ENCODE measurements at places on chromosomes 7 and 10.

- DNase-seq: no peak
Observed at GRCh38 chr10:126063353-126063791, 167.0 kb downstream of the FANK1 start.

GRCh38 chr7:32958046-32959025, 1.1 kb downstream of the FKBP9 start:
- DNase-seq: peak; percentile 90

DNA sequence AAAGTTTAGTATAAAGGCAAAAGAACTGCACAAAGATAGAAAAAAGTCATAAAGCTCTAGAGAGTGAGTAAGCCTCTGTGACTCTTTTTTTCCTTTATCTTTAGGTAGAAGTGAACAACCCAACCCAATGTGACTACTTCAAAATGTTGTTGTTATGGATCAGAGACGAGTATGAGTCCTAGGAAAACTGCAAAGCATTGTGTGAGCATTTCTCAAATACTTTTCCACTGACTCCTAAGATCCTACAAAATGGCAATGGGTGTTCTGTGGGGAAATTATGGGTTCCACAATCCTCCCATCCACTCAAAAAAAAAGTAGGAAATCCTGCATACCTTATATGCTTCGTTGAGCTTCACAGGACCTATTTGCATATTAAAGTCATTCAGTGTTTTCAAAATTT, 177.1 kb downstream of the DGKI start:
- DNase-seq: no peak

GRCh38 chr7:137462847-137463246, 119.3 kb upstream of the PTN start:
- DNase-seq: no peak

DNA sequence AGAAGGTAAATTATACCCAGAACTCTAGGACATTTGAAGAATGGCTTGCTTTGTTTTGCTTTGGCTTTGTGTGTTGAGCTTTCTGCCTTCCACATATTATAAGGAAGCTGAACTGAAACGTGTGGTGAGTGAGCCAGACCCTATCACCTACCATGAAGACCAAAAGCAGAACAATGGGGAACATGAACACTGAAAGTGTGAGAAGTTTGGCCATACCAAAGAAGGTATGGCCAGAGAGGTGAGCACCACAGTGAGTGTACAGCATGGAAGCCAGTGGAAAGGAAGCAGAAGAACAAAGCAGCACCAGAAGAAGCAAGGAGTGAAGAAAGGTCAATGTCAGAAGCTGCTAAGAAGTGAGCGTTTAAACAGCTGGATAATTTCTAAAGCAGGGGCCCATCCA, 59.7 kb upstream of the CCDC71L start:
- DNase-seq: no peak

All from lower leg skin (tissue), 4 donors.